Activated gamma-delta T cell treated with anti-CD3 and anti-CD28 coated beads, Interleukin-2, amount 50 U/mL, for 16 hours (primary cell): ENCODE measurements at places on chromosomes 11 and 22.

DNA sequence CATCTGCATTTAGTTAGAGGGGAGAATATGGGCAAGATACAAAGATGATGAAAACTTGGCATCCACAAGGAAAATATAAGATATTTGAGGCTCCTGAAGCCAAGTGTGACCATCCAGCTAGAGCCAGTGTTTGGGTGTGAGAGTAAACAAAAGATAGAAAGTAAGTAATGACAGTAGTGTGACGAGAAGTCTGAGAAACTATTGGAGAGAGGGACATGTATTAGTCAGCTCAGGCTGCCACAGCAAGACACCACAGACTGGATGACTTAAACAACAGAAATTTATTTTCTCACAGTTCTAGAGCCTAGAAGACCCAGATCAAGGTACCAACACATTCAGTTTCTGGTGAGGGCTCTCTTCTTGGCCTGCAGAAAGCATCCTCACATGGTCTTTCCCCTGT lies 6.4 kb upstream of the CCKBR start:
- DNase-seq, result no peak

GRCh38 chr22:40665312-40665711 lies 14.0 kb upstream of the MCHR1 start:
- DNase-seq, result no peak

GRCh38 chr22:39175353-39176142 lies 23.1 kb upstream of the CBX7 start:
- no peak for DNase-seq

DNA sequence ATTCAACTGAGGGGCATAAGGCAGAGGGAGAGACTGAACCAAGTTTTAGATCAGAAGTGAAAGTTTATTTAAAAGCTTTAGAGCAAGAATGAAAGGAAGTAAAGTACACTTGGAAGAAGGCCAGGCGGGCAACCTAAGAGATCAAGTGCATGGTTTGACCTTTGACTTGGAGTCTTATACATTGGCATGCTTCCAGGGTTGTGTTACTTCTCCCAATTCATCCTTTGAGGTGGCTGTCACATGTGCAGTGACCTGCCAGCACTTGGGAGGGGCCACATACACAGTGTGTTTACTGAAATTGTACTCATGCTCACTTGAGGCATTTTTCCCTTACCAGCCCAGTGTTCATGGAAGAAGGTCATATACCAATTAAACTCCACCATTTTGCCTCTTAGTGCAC lies 30.4 kb downstream of the CYP2R1 start:
- no peak for DNase-seq
